HFFc6 (cell line): ENCODE measurements at places on chromosomes 16 and 17.
A peak's percentile ranks its signal among the peaks of the same experiment; 100 is the strongest.

GRCh38 chr17:48756830-48757251 lies 28.3 kb upstream of the HOXB13 start:
- no peak for DNase-seq

DNA sequence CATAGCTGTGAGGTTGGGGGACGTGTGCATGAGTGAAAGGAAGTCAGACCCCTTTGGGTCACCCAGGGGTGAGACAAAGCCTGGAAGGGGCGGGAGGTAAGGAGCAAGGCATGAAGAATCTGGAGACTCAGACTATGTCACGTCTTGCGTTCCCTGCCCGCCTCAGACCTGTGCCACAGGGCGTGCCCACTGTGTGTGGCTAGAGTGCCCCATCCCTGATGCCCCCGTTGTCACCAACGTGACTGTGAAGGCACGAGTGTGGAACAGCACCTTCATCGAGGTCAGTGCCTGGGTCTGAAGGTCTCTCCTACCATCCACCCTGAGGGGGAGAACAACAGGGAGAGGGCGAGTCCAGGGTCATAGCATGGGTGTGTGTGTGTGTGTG lies 15.1 kb upstream of the PDK2 start:
- DNase-seq, result no peak

DNA sequence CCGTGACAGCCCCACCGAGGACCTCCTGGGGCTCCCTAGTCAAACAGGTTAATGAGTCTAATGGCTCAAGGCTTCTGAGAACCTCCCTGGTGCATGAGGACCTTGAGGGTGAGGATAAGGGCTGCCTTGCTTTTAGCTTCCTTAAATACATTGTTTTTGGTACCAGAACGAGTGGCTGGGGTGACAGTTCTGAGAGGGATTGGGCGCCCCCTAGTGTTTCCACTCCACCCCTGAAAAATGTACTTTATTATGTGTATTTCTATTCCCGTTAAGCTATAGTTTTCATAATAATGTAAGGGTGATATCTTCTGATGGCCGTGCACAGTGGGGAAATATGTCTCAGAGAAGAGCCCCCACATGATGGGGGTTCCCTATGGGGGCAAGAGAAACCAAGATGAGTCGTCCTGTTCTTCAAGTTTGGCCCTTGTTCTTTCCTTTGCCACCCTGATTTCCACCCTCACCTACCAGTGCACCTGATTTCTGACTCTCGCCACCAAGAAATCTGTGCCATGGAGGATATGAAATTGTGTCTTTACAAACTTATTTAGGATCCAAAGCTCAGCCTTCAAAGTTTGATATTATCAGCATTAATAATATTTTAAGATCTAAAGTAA lies 14.5 kb upstream of the VWA3A start:
- peak; percentile 49 for DNase-seq

DNA sequence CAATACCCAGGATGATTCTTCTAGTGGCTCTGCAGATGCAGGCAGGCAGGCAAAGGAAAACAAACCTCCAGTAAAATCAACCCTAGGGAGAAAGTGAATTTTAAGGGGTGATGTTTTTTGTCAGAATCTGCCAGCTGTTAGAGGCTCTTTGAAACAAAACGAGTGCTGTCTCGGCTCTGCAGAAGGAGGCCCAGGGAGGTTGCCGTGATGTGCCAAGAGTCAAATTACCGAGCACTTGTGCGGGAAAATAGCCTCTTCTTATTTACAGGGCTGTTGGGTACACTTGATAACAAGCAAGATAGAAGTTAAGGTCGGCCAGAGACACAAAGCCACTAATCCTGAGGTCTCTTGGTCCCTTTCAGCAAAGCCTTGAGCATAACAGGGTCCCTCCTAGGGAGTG lies 68.9 kb upstream of the EEF2KMT start:
- no peak for DNase-seq

DNA sequence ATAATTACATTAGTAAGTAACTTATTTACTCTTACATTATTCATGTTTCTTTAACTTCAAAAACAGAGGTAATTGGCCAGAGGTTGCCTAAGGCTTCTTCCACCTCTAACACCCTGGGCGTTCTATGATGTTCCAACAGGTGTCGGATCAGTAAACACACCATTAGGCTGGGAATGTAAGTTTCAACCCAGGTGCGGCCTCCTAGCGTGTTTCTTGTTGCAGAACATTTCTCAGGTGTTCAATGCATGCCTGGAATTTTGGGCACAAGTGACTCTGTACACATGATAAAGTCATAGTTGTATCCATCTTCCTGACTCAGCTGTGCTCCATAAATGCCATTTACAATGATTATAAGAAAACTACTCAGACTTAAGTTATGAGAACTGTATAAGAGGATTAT lies 1.0 kb downstream of the KRTAP2-2 start:
- no peak for DNase-seq
